ENCODE measurements at places on chromosomes 13 and 19.

GRCh38 chr13:46295491-46296114 lies 83.9 kb downstream of the LRRC63 start:
- no peak for DNase-seq

DNA sequence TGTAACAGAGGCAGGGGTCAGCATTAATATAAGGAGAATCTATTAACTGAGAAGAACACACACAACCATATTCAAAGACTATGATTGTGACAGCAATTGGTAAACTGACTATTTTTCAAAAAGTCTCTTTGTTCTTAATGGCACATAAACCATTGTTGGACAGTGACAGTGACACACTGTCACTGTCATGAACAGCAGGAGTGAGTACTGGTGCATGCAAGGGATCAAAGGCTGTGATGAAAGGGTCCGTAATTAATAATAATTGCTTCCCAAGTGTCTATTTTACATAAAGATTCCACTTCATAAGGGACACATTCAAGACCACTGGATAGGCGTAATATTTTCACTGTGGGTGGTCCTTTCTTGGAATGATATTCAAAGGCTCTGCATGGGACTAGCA lies 50.7 kb downstream of the LHFPL6 start:
- no peak for DNase-seq

DNA sequence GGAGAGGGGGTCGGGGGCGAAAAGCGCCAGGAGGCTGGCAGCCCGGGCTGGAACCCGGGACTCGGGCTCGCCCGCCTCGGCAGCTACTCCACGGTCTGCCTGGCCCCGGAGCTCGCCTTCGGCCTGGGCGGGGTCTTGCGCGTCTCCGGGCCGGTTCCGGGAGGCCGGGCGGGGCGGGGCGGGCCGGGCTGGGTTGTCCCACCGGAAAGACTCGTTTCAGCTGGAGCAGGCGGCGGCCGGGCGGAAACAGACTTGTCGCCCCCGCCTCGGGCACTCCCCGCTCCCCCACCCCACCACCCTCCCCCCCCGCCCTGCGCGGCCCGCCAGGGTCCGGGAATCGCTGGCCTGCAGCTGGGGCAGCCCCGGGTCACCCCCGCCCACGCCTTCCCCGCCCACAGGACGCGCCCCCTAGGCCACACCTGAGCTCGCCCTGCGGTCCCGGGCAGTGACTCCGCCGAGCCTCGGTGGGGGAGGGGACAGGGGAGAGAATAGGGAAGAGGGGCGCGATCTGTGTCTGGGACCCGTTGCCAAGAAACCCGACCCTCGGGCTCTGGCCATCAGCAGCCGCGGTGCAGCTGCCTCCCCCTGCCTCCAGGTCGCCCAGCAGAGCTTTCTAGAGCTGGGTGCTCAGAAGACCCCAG lies 109.4 kb downstream of the KCTD15 start:
- no peak for DNase-seq

DNA sequence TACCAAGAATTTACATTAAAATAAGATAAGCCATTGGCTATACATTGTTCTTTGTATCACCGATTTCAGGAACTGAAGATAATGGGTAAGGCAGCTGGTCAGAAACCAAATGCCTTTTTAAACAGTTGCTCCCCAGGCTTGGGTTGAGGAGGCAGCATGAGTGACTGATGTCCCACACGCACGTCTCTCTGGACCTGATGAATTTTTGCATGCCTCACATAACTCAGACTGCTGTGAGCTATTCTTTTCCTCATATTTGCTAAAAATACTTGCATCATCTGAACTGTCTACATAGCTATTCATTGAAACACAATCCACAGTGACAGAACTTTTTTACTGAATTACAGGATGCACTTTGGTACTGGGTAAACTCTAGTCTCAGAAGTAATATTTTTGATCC lies 123.6 kb upstream of the MAB21L1 start:
- DNase-seq, result no peak

GRCh38 chr19:44643605-44644401 lies at the start of gene PVR:
Gene PVR, plus strand, starts transcription at chr19:44643910. Its CDS starts 187 bp downstream, at chr19:44644097.
- DNase-seq, result peak; percentile 25

DNA sequence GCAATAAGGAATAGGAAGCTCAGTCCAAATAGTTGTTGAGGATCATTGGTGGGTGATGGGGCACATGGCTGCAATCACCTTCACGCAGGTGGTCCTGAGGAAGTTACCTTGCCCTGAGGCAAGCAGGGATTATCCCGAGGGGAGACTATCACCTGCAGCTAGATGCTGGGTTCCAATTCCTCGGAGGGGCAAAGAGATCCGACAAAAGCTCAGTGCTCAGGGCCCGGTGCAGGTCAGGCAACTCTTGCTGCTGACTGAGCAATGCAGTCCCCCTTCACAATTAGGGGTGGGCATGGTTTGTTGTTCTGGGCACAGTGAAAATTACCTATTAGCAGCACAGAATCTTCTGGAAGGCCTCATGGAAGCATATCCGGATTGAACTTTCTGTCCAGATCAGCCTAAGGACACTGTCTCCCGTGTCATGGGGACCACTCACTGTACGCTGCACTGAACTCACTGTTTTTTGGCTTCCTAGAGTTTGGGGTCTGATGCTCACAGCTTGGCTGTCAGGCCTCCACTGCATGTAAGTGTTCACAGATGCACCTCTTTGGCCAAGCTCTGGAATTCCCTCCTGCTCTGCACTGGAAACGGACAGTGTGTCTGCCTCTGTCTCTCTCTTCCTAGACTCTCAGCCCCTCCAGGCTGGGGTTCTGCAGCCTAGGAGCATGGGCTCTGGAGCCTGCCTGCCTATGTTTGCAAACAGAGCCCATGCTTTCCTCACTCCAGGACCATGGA lies 372.7 kb downstream of the ZNF536 start:
- DNase-seq, result no peak

- no peak for DNase-seq
Observed at GRCh38 chr19:32364040-32364439, 18.6 kb downstream of the ZNF507 start.

- DNase-seq, result no peak
Observed at GRCh38 chr19:34241513-34242337, 12.6 kb upstream of the GARRE1 start.

All from stimulated activated CD4-positive, alpha-beta T cell treated with anti-CD3 and anti-CD28 coated beads, TNF-alpha, amount 100 ng/mL, for 1 hour (primary cell).